ENCODE measurements at places on chromosomes 16 and 17. TPM values are rescaled to one million over a fixed set of nuclear protein-coding genes. Genes with fewer than 3 reads are reported as not detected.

MYO15A gene
- total RNA-seq: not detected

TERB1 gene
- total RNA-seq: 0.46 TPM

ANKFN1 gene
- 0.07 TPM for total RNA-seq

HSPB9 gene
- total RNA-seq: not detected

PPP1R1B gene
- total RNA-seq: 1.3 TPM

All from airway epithelial cell (primary cell).